GOT3 (cell line): ENCODE measurements at places on chromosomes 4 and X.

- DNase-seq = no peak
Observed at GRCh38 chr4:17544205-17544604, 29.2 kb downstream of the CLRN2 start.

- no peak for DNase-seq
Observed at GRCh38 chr4:72440386-72440785, 128.6 kb downstream of the ADAMTS3 start.

- DNase-seq = no peak
Observed at GRCh38 chrX:118614150-118614549, 113.3 kb upstream of the IL13RA1 start.

DNA sequence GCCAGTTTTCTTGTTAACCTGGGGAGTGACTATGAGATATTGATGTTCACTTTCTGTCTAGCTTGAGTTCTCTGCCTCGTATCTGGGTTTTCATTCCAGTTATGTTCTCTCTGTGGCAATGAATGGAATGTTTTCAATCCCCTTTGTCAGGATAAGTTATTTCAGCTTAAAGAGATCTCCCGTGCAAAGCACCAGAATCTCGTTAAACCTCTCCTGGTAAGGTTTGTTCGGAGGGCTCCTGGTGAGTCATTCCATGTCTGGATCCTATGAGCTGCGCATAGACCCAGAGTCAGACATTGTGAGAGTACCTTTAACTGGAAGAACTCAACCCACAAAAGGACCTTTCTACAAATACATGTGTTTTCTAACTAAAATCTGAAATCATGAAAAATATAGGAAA, 51.0 kb downstream of the KDR start:
- no peak for DNase-seq

DNA sequence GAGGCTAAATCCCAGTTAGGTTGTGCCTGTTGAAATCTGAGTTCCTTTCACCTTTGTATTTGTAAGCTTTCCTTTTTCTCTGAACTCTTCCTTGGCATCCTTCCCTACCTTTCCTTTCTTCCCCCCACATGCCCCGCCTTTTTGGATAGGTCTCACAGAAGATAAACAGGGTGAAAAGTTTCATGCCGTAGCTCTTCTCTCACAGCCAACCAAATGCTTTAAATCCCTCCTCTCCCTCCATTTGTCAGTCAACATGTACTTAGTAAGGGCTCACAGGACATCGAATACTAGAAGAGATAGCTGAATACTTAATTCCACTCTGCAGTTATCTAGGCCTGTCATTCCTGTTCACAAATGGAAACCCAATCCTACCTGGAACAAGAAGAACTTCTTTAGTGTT, 107.1 kb upstream of the BMPR1B start:
- no peak for DNase-seq

- DNase-seq = no peak
Observed at GRCh38 chr4:105870963-105871362, 24.3 kb upstream of the NPNT start.

- DNase-seq = no peak
Observed at GRCh38 chr4:113618205-113618604, 143.3 kb downstream of the CAMK2D start.
